ENCODE measurements at places on chromosomes 11 and 22.
A peak's percentile ranks its signal among the peaks of the same experiment; 100 is the strongest.

DNA sequence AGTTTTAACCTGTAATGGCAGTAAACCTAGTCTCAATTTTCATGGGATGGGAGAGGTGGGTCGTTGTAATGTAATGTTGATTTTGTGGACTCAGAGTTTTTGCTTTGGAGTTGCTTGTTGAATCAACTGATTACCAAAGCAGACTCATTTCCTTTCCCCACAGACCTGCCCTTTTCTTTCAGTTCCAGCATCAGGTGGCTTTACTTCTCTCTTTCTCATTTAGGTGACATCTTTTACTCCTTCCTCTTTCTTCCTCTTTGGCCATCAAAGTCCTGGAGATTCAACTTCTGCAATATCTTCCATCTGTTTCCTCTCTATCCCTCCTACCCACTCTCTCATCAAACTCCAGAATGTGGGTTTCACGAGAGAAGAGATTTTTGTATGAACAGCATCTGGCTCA, 313.9 kb downstream of the TMEM135 start:
- no peak for DNase-seq

DNA sequence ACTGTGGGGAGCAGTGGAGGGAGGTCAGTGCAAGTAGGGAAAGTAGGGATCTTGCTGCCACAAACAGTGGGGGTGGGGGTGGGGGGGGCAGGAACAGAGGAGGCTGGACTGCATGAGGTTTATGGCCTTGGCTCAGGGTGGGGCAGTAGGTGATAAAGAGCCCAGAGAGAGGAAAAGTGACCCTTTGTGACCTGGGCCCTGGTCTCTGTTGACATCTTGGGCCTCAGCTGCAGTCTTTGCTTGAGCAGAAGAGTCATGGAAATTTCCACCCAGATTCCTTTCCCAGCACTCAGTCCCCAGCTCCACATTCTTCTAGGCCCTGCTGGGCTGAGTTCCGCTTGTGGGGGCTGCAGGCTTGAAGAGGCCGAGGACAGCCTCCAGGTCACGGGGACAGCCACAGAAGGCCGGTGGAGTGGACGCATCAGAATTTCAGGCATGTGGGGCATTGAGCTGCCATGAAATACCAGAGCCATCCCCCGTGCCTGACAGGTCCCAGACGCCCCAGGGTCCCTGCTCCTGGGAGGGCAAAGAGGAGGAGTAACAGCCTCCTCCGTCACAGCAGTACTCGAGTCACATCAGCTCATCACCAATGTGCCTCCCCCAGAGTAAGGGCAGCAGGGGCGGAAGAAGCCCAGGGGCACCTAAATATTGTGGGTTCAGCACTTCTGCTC, 9.7 kb upstream of the MALAT1 start:
- no peak for DNase-seq

GRCh38 chr22:23697031-23697970, 6.5 kb downstream of the RGL4 start:
- no peak for DNase-seq

DNA sequence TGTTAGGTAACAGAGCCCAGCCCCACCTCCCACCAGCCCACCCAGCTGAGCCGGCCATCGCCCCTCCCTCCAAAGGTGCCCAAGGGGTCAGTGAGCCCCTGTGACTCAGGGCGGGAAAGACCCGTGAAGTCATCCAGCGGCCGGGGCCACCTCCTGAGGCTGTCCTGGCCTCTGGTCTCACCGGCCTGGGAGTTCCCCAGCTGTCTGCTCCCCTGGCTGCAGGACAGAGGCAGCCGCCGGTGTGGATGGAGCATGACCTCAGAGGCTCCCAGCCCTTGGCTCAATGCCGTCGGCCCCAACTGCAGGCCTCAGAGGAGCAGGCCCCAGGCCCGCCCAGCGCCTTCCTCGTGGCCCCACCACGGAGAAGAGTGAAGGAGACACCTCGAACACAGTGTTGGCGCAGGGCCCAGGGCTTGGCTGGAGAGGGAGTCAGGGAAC, 28.7 kb downstream of the RPL3 start:
- DNase-seq, result no peak

GRCh38 chr11:554428-555226, 5.9 kb downstream of the LMNTD2 start:
- DNase-seq, result peak; percentile 60

- no peak for DNase-seq
Measured at GRCh38 chr11:43418197-43418596, 59.5 kb downstream of the TTC17 start.

DNA sequence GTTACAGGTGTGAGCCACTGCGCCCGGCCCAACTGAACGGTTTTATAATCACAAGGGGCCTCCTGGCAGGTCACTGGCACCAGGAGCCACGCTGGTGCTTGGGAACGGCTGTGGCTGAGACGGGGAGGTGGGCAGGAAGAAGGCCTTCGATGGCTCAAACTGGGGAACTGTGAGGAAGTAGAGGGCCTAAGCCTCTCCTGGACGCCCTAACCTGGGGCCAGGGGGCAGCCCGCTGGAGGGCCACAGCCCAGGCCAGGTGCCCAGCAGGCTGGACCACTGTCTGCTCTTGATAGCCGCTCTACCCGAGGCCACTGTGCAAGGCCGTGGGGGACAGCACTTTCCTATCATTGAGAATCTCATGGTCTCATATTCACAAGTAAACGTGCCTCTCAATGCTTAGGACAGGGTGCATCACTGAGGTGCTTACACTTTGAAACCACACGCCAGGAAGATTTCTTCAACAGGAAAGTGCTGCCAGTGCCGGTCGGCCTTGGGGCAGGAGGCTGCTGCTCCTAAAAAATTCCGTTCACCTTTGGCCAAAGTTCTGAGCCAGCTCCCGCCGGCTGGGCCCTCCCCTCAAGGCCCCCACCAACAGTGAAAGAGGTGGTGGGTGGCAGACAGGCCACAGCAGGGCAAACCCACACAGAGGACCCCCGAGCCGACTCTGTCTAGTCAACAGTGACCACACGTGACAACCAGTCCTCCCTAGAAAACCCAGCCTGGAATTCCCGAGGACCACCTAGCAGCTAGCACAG, 7.2 kb downstream of the GATD1 start:
- DNase-seq, result no peak

DNA sequence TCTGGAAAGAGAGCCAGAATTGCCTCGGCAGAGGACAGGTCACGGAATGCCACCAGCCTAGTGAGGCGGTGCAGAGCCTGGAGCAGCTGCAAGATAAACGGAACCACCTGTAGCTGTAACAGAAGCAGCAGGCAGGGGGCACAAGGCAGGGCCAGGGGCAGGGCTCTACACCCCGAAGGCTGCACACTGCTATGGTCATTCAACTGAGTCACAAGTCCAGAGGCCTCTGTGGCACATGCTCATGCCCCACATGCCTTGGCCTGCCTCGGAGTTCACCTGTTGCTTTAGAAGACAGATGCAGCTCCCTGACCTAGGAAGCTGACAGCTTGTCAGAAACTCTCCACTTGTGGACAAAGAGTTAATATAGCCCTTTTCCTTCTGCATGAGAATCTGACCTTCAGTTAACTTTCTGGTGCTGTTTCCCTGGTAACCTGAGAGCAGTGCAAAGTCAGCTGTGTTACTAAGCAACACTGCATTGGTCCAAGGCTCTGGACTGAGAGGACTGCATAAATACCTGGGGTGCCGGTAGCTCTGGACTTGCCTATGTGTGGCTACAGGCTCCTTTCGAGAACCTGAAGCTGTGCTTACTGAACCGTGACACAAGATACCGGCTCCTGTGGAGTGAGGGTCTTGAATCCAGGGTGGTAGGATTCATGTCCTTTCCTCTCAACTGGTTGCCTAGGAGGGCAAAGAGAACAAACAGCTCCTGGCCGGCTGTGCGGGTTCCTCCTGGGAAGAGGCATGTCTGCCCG, 10.5 kb downstream of the COMMD9 start:
- DNase-seq, result no peak

DNA sequence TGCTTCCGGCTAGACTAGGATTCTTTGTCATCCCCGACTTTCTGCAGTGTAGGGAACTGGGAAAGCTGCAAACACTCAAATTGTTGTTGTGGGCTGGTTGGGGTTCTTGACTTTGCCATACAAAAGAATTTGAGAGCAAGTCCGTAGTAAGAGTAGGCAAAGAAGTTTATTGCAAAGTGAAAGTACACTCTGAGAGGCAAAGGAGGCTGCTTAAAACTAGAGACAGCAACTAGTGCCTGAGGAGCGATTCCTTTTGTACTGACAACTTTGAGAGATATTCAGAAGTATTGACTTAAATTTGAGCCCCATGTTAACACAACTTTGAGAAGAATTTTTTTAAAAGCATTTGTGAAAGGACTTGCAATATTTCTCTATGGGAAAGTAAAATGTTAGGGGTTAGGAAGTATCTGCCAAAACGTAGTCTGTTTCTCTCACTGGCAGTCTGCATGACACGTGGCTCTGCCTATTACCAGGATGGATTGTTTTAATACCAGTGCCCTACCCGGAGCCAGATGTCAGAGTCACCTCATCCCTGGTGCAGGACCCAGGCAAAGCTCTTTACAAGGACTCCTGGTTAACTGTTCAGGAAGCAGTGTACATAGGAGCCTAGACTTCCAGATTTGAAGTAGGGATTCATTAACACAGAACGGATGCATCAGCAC, 85.0 kb upstream of the CLPB start:
- DNase-seq, result no peak

- no peak for DNase-seq
Measured at GRCh38 chr11:113395782-113396336, 8.3 kb downstream of the ANKK1 start.

DNA sequence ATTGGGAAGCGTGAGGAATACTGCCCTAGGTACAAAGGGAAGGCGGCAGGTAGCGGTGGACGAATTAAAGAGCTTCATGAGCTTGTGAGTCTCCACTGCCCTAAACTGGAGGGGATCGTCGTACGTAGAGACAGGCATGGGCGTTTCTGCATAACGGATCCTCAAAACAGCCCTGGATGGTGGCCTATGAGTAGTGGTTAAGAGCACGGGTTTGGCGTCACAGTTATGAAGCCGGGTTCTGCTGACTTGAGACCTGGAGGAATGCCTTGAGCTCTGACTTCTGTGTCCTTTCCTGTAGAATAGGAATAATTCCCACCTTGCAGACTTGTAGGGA, 335 bp downstream of the TMEM138 start:
- no peak for DNase-seq

Measured in activated naive CD4-positive, alpha-beta T cell (primary cell).